SIG-M5 (cell line): ENCODE measurements at places on chromosomes 3 and 15.
A peak's percentile ranks its signal among the peaks of the same experiment; 100 is the strongest.

DNA sequence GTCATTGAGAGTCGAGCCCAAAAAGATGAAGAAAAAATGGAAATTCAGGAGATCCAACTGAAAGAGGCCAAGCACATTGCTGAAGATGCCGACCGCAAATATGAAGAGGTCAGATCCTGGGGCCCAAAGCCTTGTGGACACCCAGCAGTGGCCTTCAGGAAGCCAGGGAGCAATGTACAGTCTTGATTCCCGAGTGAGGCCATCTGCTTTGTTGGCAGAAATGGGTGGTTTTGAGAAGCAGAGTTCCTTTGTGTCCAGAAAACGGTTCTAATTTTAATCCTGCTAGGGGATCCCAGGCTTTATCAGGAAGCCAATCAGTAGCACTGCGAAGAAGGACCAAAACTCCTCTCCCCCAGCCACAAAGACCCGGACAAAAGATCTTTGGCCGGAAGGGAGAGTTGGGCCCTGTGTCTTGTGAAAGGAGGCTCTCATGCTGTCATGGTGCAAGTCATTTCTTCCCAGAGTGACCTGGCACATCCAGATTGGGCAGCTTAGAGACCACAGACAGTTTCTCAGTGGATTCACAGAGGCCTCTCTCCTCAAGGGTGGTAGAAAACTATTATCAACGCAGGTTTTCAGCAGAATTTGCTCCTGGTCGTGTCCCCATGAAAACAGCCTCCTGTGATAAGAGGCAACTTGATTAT is 17.1 kb downstream of the TPM1 start:
- no peak for DNase-seq

GRCh38 chr3:111548756-111549155 is 6.8 kb downstream of the CD96 start:
- no peak for DNase-seq

DNA sequence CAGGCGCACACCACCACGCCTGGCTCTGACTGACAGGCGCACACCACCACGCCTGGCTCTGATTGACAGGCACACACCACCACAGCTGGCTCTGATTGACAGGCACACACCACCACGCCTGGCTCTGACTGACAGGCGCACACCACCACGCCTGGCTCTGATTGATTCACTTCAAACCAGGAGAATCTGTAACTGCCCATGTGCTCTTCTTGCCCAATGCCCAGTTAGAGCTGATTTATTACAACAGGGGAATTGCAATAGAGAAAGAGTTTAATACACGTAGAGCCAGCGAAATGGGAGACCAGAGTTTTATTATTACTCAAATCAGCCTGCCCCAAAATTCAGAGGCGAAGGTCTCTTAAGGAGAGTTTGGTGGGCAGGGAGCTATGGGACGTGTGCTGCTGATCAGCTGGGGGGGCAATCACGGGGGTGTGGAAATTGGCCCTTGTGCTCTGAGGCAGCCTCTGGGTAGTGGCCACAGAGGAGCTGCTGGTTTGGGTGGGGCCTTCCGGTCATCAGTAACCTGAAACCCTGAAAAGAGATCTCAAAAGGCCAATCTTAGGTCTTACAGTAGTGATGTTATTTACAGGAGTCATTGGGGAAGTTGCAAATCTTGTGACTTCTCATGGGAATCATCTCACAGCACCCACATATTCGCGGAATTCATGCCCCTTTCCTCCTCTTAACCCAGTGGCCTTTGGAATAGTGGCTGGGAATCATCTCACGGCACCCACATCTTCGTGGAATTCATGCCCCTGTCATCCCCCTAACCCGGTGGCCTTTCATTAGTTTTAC is 63.8 kb upstream of the TFRC start:
- DNase-seq: no peak

DNA sequence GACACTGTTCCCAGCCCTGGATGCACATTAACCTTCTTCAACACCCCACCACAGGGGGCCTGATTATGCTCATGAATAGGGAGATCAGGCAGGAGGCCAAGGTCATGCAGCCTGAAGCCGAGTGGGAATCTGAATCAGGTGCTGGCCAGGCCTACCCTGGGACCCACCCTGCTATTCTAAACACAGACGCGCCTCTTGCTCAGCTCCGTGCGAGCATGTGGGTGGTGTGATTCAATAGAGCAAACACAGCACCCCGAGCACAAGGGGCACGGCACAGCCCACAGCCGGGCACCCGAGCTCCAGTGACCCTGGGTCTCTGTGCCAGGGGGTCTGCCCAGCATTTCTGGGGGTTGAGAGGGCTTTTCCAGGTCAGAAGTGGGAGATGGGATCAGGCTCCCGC is 24.6 kb upstream of the GRIP2 start:
- DNase-seq: no peak

GRCh38 chr3:16605966-16606365 is 743 bp upstream of the DAZL start:
- DNase-seq: no peak

DNA sequence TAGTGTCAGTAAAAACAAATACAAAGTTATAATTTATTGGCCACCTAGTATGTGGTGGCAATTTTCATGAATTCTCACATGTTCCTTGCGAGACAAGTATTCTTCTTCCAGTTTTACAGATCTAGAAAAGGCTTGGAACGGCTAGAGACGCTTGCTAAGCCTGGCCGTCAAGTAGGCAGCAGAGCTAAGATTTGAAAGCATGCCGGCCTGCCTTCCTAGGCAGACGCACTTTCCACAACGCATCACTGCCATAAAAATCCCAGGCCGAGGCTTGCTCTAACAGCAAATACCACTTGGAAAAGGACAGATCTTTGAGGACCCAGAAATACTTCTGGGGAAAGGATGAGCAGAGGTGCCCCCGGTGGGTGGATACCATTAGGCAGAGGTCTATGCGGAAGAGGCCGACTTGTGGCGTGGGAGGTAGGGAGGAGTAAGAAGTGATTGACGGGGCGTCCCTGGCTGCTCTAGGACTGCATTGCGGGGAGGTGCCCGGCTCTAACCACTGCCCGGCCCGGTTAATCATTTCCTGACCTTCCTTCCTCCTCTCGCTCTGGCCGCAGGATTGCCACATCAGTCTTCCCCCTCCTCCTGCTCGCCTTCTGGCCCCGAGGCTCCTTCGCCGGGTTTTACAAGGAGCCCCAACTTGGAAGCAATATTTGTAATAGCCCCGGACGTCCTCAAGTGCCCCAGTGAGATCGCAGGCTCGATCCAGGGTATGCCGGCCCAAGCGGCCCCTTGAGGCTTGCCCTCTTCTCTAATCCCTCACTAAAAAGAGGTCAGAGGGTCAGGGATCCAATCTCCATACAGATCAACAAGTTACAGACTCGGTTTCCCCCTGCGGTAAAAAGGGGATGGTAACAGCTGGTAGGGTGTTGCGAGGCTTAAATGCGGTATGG is 1.3 kb upstream of the USP3 start:
- DNase-seq: peak; percentile 88

GRCh38 chr3:133997871-133998635 is 31.7 kb downstream of the SLCO2A1 start:
- DNase-seq: no peak

- DNase-seq: no peak
These were observed 156.0 kb upstream of the CD96 start for GRCh38 chr3:111385971-111386495.

DNA sequence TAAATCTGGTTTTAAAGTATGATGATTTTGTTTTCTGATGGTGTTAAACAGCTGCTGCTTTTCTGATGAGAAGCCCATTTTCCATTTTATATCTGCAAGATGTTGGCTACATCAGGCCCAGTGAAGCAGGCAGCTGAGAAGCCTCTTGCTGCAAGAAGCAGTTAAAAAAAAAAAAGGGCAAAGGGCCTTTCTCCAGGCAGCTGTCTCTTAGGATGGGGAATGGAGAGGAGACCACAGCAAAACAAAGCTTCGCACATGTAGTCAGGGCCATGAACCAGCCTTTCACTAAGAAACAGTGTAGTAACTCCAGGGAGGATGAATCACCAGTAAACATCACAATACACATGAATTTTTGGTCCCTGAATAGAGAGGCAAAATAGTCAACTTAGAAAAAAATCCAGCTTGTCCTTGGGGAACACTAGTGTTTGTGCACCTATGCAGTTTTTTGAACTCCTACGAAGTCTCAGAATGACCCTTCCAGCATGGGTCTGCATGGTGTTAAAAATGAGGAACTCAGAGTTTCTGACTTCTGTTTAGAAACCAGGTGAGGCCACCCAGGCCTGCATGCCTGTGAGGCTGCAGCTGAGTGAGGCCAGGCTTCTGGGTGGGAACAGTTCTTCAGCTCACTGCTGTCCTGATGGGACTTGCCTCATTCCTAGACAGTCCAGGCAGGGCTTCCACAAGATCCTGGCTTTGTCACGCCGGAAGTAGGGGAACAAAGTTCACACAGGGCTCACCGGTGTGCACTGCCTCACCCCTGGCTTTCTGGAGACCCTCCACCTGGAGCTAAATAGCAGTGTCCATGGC is 518.7 kb downstream of the MCTP2 start:
- DNase-seq: no peak

- no peak for DNase-seq
These were observed 286.5 kb downstream of the LPP start for GRCh38 chr3:188440340-188440972.

DNA sequence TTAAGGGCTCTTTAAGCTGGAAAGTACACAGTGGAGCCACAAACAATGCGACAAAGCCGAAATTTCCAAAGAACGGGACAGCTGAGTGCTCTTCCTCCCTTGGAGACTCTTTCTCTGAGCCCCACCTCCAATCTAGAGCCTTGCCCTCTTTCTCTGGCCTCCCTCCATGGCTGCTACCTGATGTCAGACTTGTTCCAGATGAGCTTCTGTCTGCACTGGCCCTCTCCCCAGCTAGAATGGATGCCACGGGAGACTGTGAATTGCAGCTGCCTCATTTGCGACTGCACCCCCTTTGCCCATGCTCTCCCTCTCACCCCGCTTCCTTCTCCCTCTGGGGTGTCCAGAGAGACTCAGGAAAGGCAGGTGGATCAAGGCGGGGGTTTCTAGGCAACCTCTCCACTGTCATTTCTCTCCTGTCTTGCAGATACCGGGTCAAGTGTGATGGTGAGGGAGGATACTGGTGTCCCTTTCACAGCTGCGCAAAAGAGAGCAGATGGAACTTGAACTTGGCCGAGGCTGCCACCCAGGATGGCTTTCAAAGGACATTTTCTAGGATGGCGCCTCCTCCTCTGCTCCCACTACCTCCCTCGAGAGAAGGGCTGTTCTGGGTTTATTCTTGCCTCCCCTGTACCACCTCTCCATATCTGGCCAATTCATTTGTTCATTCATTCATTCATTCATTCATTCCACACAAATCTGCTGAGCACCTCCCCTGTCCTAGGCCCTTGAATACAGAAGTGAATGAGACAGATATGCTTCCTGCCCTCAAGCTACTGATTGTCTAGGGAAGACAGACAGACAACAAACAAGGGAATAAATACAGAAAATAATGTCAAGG is 12.8 kb downstream of the ATP2B2 start:
- no peak for DNase-seq

GRCh38 chr15:100771746-100772145 is 107.9 kb upstream of the ALDH1A3 start:
- DNase-seq: no peak

DNA sequence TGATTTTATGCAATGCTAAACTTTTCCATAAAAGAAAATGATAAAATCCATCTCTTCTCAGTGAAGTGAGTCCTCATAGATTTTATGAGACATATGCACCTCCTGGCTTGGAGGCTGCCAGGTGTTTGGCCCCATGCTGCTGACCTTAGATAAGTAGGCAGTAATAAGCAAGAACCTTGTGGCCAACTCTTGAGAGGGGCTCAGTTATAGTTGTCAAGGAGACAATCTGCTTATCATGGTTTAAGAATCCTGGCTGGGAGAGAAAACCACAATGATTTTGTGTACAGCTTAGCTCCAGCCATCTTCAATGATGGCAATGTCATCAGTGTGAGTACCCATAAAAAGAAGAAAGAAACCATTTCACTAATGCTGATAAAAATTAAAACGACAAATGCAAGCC is 252.1 kb downstream of the CPNE4 start:
- DNase-seq: no peak

GRCh38 chr3:151460228-151460627 is 633 bp downstream of the IGSF10 start:
- no peak for DNase-seq

DNA sequence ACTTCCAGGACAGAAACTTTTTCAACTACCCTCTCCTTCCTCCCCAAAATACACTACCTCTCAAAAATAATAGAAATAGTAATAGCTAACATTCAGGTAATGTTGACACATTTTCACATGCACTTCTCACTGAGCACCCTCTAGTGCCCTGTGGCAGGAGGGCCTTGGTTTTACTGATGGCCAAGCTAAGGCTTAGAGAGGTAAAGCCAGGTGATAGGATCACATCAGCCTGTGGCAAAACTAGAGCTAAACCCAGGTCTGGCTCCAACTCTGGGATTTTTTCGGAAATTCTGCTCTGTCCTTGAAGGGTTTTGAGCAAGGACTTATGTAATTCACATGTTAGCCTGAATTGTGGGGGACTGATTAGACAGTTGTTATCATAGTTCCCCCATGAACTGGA is 922 bp upstream of the TAMM41 start:
- no peak for DNase-seq

DNA sequence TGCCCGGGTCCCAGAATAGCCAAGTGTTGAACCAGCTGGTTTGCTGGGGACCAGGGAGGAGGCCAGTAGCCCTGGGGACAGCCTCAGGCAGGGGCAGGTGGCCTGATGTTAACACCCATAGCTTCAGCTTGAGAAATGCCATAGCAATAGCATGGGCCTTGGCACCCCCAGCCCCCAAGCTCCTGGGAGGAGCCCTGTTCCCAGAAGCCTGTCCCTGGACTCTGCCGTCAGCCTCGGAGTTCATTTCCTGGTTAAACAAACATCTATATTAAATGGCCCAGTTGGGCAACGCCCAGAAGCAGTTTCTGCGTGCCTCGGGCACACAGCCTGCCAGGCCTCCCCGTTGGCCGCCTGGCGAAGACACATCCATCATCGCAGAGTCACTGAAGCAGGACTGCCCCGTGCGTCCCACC is 58.2 kb downstream of the FGD5 start:
- no peak for DNase-seq

- DNase-seq: no peak
These were observed 12.2 kb upstream of the SLC7A14 start for GRCh38 chr3:170598091-170598502.

DNA sequence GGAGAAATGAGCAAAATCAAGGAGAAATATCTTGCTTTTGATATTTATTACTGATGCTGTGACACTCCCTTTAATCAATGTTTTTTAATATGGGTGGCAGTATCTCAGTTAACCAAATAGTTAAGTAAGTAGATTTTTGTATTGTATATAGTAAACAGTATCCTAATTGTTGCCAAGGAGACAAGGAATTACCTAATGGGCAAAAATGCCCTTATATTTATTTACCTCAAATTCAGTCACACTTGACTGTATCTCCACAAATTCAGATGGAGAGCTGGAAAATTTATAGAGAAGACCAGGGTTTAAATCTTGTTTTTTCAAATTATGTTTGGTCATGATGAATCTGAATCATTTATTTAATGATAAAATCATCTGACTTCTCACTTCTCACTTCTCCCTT is 3.6 kb upstream of the CHD2 start:
- DNase-seq: no peak
